A549 (cell line): ENCODE measurements at places on chromosomes 7 and 10.

- DNase-seq = peak; percentile 85
Measured at GRCh38 chr7:80721883-80722615, 83.6 kb downstream of the CD36 start.

DNA sequence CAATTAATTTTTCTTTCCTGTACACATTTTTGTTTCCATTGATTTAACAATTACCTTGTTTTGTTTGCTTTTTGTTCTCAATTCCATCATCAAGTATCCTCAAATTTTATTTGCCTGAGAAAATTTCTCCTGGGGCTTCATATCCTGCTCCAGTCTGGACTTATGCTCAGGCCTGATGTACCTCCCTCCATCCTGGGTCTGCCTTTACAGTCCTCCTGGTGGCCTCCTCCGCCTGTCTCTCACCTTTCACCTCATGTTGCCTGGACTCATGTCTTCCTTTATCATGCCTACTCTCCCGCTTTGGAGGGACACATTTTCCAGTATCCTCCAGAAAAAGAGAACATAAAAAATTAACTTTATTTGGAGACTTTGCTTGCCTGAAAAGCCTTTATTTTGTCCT lies 12.1 kb upstream of the TAS2R60 start:
- DNase-seq = no peak

GRCh38 chr7:16493266-16493665 lies 27.7 kb upstream of the SOSTDC1 start:
- no peak for DNase-seq

DNA sequence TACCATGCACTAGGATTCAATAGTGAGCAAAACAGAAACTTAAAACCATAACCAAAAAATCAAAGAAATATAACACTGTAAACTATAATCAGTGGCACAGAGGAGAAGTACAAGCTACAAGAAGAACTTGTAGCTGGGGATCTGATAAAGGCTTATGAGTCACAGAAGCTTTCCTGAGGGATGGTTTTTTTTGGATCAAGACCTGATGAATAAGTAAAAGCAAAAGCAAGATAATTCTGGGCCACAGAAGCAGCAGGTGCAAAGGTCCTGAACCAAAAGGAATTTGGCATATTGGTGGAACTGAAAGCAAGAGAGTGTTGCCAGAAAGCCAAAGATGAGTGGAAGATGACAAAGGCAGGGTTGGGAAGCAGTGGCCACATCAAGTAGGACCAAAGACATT lies 37.4 kb upstream of the BET1 start:
- DNase-seq = no peak

- DNase-seq = no peak
Measured at GRCh38 chr7:95798401-95798930, 26.1 kb downstream of the DYNC1I1 start.

DNA sequence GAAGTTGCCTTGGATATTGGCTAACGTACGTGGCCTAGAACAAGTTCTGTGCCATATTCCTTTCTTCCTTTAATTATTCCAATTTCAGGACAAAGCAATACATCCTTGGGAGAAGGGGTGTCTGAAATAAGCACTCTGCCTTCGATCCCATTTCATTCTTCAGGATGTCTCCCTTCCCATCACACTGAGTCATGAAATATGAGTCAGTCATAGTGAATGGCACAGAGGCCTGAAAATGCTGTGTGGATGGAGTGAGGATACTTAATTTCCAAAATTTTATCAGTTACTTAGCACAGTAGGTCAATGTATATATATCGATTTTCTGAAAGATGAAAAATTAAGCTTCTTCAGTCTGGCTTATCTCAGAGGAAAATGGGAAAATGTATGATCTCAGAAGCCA lies 19.5 kb downstream of the EVX1 start:
- DNase-seq = no peak

GRCh38 chr7:2100278-2101208 lies 132.2 kb downstream of the MAD1L1 start:
- peak; percentile 31 for DNase-seq

DNA sequence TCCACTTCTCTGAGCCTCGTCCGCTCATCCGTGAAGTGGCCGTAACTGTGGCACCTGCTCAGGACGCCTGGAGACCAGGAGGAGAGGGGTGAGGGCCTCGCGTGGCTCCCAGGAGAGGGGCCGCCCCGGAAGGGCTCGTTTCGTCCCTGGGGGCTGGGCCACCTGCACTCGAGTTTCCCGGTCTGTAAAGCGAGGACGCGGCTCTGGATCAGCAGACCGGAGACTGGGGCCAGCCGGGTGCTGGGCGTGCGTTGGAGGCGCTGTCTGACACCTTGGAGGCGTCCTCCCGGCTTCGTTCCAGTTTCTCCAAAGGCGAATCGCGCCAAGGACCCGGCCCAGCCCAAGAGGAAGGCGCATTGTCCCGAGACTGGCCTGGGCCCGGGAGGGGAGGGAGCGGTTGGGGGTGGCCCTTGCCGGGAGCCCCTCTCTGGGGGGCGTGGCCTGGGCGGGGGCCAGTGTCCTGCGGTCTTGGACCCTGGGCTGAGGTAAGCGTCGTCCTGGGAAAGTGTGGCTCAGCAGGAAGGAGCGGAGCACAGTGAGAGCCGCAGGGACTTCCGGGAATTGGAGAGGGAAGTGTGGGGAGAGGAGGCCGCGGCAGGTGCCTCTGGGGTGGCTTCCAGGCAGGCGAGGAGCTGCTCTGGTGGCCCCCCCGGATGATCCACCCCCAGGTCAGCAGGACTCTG lies 89.6 kb downstream of the FOXL3 start:
- DNase-seq = no peak

DNA sequence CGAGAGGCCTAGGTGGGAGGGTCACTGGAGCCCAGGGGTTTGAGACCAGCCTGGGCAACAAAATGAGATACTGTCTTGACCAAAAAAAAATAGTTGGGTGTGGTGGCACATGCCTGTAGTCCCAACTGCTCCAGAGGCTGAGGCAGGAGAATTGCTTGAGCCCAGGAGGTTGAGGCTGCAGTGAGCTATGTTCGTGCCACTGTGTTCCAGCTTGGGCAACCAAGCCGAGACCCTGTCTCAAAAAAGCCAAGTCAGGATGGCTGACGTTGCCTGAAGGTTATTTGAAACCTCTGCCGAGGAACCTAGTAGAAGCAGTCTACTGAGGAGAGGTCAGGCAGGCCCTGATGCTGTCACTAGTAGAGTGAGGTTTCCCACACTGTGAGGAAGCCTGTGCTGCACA lies 22.8 kb downstream of the DNAJB6 start:
- no peak for DNase-seq

- DNase-seq = no peak
Measured at GRCh38 chr10:62196528-62196927, 72.1 kb downstream of the RTKN2 start.

DNA sequence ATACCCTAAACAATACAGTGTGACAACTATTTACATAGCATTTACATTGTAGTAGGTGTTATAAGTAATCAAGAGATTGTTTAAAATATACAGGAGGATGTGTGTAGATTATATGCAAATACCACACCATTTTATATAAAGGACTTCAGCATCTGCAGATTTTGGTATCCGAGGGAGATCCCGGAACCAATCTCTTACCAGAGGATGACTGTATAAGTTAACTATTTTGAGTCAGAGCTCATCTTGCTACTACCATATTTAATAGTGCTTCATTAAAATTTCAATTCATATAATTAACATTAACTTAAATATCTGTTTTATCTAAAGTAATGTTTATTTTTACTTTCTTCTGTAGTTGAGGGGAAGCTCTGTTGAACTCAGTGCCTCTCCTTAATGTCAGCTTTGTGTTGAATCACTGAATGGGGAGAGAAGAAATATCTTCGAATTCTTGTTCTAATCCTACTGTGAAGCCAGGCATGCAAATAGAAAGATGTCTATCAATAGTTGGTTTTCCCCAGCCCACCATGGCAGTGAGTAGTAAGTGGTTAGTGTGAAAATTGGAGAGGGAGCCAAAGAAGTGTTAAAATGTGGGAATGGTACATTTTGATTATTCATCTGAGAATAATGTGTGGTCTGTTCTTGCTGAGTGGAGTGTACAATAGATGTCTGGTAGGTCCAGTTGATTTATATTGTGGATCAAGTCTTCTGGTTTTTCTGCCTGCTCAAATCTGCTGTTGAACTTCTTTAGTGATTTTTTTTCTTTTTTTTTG lies 90.1 kb upstream of the CYP26C1 start:
- no peak for DNase-seq

- peak; percentile 55 for DNase-seq
Measured at GRCh38 chr7:111486472-111487142, 75.7 kb downstream of the IMMP2L start.

GRCh38 chr10:19169684-19170083 lies 121.1 kb downstream of the MALRD1 start:
- DNase-seq = no peak

DNA sequence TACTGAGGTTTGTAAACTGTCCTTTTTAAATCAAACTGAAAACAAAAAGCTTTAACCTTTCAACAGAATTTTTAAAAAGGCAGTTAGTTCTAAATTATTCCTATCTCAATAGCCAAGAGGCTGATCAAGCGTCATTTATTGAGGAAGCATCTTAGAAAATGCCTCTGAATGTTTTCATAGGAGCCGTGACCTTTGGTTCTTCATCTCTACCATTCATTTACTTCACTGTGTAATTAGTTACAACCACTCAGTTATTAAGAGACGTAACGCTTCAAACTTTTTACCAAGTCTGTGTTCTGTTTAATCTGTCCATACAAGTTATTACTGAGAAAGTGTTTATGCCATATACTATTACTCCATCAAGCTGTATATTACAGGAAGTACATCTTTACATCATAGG lies 107.4 kb upstream of the KMT2E start:
- no peak for DNase-seq

DNA sequence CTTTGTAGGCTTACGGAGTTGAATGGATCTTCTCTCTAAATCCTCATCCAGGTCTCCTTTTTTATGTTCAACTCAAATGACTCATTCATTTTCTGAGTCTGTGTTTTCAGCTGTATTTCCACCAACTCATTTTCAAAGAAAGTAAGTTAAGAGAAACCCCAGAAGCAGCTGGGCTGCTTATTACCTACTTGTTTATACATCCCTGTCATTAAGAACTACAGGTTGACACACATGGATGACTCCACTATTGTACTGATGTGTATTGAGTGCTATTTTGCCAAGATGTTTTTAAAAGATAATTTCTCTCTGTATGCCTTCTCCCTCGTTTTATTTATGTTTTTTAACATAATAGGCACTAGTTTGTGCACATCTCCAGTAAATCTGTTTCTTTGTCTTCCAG lies 41.9 kb downstream of the DGKI start:
- no peak for DNase-seq

- peak; percentile 52 for DNase-seq
Measured at GRCh38 chr7:111752022-111752582, 189.8 kb upstream of the IMMP2L start.

DNA sequence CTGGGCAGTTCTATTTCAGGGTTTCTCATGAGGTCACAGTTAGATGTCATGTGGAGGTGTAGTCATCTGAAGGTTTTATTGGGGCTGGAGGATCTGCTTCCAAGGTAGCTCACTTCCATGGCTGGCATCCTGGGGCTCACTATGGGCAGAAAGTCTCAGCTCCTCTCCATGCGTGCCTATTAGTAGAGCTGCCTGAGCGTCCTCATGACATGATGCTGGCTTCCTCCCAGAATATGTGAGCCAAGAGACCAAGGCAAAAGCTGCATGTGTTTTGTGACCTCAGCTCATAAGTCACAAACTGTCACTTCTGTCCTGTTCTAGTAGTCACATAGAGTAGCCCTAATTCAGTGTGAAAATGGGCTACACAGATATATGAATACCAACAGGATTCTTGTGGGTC lies 524.4 kb downstream of the SUGCT start:
- DNase-seq = no peak

DNA sequence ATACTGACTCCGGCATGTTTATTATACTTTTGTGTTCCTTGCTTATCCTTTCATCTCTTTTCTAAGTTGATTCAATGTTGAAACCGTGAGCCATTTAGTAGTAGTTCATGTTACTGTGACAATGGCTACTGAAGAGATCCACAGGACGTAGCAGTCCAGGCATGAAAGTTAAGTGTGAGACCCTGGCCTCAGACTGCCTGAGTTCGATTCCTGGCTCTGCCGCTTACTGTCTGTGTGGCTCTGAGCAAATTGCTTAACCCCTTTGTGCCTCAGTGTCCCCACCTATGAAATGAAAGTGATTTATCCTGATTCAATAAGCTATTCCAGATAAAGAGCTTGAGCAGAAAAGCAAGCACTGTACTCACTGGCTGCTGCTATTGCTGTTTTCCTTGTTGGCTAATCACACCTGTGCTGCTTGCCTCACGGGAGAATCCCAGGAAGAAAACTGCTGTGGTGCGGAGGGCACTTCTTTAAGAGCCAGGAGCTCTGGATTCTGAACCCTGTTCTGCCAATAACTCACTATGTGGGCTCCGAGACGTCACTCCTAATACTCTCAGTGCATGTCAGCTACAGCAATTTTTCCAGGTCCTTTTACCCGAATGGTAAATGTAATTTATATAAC lies 38.4 kb downstream of the PNLIPRP2 start:
- no peak for DNase-seq

GRCh38 chr7:150755473-150756099 lies 18.4 kb downstream of the GIMAP5 start:
- no peak for DNase-seq

- DNase-seq = no peak
Measured at GRCh38 chr10:91879515-91880170, 29.6 kb downstream of the FGFBP3 start.

DNA sequence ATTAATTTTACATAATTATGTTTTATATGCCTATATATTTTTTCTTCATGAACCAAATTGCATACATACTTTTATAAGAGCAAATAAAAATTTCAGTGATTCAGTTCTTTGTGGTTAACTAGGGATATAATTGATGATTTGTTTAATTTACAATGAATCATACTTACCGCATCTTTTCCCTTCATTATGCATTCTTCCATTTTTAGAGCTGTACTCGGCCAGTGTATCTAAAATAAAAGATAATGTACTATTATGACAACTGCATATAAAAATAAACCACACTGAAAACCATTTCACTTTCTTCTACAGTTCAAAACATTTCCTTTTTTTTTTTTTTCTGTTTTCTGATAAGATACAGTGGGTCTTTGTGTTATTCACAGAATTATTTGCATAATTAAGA lies 179.9 kb downstream of the SEMA3E start:
- no peak for DNase-seq

GRCh38 chr7:121032645-121033460 lies 44.3 kb downstream of the CPED1 start:
- DNase-seq = no peak

DNA sequence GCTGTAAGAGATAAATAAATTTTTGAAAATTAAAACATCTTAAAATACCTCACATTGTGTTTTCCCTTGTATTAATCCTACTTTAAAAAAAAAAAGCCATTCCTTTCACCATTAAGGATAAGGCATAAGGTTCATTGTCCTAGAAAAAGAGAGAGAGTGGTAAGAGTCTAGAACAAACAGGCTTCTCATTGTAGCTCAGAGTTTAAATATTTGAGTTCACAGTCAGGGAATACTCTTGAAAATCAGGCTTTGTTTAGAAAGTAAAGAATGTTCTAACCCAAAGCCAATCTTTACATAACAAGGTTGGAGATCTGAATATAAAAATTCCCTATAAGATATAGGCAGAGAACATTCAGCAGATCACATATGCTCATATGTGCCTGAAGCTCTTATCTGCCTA lies 40.2 kb upstream of the TES start:
- DNase-seq = no peak
